ENCODE measurements at places on chromosomes 7 and 10.

DNA sequence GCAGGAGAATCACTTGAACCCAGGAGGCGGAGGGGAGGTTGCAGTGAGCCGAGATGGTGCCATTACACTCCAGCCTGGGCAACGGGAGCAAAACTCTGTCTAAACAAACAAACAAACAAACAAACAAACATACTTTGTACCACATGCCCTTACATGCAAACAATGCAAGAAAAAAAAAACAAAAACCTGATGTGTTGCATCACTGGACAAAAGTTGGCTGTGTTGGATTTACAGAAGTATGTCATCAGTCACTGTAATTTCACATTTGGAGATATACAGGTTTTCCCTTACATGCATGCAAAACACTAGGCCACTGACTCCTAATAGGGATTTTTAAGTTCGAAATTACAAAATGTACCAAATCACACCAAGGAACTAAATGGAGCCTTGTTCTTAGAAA is 138.5 kb downstream of the SRPK2 start:
- DNase-seq: no peak

- DNase-seq: no peak
Observed at GRCh38 chr10:77989081-77989724, 40.1 kb downstream of the POLR3A start.

- DNase-seq: no peak
Observed at GRCh38 chr7:33101906-33102305, 7.3 kb downstream of the RP9 start.

DNA sequence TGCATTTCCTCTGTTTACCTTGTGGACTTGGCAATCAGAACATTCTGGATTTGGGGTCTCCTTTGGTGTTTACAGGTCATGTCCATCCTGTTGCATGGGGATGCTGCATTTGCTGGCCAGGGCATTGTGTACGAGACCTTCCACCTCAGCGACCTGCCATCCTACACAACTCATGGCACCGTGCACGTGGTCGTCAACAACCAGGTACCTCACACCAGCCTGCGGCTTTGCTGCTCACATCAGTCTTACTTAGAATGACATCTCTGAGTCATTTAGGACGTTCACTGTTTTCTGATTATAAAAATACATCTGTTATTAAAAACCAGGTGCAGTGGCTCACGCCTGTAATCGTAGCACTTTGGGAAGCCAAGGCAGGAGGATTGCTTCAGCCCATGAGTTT is 67.0 kb upstream of the ZMIZ2 start:
- DNase-seq: no peak

DNA sequence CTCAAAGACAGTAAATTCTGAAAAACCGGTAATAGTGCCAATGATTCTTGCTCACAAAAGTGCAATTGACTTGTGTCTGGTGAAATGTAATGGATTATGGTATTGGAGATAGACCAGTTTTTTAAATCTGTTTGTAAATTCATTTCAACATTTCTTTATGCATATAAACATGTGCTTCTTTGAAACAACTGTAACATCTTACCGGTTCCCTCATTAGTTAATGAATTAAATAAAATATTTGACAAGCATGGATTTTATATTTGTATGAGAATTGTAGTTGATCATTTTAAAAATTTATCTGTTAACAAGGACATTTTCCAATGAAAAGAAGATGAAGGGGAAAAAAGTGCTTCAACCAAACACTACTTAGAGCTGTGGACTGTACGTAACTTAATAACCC is 21.0 kb upstream of the APBB1IP start:
- no peak for DNase-seq

DNA sequence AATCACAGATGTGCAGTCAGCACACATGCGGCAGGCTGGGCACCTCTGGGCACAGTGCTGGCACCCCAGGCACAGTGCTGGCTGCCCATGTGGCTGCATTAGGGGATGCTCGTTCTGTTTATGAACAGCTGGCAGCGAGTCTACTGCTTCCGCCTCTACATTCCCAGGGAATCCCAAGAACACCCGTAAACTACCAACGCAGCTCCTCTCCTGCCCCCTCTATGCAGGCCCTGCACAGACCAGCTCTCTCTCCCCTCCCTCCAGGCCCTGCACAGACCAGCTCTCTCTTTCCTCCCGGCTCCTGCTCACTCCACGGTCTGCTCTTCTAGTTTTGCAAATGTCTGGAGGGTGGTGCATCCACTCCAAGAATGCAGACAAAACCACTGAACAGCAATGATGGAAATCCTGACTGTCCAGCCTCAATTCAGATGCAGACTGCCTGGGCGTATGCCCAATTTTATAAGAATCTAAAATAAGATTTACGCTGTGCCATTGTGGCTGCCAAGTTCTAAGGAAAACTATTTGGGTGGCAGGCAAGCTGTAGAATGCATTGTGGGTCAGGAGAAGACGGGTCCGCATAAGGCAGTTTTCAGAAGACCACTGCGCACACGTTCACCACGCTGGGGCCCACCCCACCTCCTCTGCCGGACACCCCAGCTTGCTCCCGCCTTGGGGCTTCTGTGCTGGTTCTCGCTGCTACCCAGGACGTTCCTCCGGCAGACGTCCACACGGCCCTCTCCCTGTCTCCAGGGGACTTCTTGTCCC is 234.6 kb downstream of the ZMYND11 start:
- DNase-seq: no peak

GRCh38 chr7:98240961-98241673 is 10.9 kb downstream of the TECPR1 start:
- DNase-seq: no peak

DNA sequence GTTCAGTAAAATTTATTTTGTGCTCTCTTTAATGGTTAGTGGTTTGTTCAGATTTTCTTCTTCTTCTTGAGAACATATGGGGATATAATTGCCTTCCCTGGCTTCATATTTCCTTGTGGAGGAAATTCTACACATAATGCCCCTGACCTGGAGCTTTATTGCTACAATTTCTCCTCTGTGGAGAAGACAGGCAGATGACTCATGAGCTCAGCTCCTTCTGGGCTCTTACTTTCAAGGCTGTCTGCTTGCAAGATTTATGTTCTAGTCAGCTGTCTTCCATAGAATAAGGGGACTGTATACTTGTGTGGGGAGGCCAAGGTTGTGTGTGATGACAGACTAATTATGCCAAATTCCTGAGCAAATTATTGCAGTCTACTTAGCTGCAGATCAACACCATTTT is 1.6 kb downstream of the LRRD1 start:
- DNase-seq: no peak

- no peak for DNase-seq
Observed at GRCh38 chr10:71481746-71482410, 85.2 kb downstream of the CDH23 start.

DNA sequence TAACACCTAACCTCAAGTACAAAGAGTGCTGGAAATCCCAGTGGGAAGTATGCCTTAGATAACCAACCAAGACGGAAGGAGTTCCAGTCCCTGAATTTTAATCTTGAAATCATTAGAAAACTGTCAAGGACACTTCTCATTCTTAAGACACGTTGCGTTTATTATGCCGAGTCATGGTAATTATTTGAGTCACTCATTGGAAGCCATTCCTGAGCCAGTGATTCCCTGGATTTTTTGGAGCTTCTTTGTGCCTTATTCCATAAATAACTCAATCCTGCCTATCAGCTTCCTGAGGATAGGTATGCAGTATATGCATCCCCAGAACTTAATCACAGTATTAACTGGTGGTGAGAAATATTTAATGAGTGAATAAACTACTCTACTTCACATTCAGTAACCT is 77.4 kb downstream of the PPP1R17 start:
- no peak for DNase-seq

GRCh38 chr10:9285690-9286089 is 1231.2 kb downstream of the GATA3 start:
- no peak for DNase-seq

DNA sequence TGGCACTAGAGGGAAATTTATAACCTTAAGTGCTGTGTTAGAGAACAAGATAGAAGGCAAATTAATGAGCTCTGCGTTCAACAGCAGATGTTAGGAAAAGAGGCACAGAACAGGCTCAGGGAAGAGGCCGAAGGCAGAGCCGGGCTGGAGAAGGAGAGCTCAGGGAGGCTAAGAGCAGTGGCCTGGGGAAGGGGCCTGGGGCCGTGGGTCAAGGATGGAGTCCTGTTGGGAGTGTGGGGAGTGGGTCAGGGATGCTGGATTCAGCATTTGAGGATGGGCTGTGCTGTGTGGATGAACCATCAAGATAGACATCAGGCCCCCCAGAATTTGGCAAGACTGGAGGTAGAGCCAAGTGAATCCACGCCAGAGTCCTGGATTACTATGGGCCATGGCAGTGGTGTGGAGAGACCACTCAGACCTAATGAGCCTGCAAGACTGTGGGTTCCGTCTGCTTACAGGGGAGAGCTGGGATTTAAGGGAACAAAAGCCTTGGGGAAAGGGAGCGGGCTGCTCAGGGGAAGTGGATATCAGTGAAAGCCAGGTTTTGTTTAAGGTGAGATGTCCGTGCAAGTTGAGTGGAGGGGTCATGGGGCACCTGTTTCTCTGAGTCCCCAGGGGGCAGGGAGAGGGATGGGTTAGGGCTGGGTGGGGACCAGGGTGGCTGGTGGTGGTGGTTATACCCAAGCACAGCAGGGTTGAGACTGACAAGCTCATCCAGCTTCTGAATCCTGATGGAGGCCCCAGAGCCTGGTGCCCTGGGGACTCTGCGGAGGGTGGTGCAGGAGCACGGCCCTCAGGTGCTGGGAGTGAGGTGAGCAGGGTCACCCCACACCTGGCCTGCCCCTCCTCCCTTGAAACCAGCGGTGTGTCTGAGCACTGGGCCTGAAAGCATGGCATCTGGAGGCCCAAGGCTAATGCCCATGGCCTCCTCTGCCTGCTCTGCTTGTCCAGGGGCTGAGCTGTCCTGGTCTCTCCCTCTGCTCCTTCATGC is 101.7 kb downstream of the BMS1 start:
- no peak for DNase-seq

DNA sequence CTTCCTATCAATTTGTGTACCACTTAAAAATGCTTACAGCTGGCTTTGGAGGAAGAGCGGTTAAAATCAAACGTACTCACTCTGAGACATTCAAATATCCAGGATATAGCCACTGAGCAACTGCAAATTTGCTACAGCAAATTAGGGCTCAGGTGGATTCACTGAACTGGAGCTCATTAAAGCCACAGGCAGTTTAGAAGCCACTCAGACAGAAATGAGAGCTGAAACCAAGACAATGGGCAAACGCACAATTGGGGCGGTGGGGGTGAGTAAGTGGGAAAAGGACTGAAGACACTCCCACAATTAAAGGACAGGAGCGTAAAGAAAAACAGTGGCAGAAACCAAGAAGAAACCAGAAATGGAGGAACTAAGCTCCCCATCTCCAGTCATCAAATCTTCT is 20.5 kb downstream of the MPP7 start:
- DNase-seq: no peak

GRCh38 chr7:127792528-127793342 is 140.7 kb downstream of the SND1 start:
- peak; percentile 25 for DNase-seq
